ENCODE measurements at places on chromosomes 11 and 22.

DNA sequence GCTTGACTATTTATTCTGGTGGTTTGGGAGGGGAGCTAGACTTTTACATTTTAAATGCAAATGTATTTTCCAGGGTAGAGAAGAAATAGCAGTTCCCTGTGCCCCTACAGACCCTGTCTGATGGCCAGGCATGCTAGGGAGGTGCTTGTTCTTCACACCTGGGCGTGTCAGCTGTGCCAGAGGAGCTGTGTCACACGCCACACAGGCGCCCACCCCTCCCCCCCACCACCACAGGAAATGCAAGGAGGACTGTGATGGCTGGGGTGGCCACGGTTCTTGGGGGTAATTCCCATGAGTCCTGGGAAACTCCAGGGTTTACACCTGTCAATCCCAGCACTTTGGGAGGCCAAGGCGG, 82.2 kb downstream of the FLI1 start:
- DNase-seq: no peak

GRCh38 chr11:125481531-125481930, 14.5 kb downstream of the FEZ1 start:
- no peak for DNase-seq

- DNase-seq: no peak
These were observed 12.9 kb upstream of the CDKN1C start for GRCh38 chr11:2898366-2899079.

- DNase-seq: no peak
These were observed 437 bp downstream of the KIAA0930 start for GRCh38 chr22:45240104-45240809.

DNA sequence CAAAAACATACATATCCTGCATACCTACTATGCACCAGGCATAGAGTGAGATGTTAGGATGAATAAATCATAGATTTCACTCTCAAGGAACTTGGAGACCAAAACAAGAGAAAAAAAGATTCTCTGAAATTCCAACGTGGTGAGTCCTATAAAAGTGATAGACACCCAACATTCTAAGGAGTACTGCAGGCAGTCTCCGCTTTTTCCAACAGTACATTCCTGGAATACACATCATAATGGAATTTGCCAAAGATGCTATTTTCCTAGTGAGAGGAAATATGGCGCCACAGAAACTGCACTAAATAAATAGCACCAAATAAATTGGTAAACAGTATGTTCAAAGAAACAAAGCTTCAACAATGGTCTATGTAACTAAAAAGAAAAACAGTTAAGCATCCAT, 6.0 kb downstream of the TMEM123 start:
- no peak for DNase-seq

DNA sequence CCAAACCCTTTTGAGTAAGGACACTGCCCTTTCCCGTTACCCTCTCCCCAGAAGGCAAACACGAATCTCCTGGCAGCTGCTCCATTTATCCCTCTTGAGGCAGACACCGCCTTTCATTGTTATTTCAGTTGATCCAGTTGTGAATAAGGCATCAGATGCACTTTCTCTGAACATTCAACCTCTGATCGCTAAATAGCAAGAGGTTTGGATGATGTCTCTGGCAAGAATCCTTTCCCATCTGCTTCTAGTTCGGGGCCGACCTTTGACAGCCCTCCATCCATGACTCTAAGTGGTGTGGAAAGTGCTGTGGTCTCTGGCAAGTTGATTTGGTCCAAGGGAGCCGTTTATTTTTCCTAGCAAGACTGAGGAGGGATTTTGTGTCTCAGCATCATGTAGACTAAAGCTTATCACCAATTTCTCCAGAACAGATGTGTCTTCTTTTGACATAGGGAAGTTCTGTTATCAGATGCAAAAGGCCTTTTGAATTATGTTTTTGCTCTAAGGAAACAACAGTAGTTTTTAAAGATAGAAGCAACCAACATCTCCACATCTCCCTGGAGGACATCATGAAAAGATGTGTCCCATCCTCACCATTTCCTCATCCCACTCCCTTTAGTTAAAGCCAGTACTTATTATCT, 123.6 kb downstream of the CCDC34 start:
- no peak for DNase-seq

GRCh38 chr11:103994518-103994917, 41.9 kb upstream of the DDI1 start:
- DNase-seq: no peak

DNA sequence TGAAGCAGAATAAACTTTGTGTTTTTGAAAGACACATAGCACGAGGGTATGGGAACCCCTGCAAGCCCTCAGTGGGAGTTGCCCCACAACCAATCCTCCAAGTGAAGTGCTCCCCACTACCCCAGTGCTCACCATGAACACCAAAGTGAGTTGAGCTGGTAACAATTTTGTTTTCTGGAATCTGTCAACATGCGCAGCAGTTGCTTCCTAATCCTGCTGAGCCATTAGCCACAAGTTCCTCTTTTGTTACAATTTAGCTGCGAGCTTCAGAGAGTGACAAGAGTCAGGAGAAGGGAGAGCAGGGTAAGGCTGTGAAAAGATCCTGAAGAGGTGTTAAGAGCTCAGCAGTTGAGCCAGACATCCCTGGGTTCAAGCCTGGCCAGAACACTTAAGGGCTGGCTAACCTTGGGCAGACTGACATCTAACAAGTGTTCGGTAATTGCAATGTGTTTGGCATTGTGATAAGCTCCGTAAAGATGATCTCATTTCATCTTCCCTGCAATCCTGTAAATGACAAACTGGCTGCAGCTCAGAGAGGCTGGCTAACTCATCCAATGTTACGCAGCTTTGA, 24.1 kb upstream of the ASPHD2 start:
- no peak for DNase-seq

- no peak for DNase-seq
These were observed 57.6 kb downstream of the SMIM38 start for GRCh38 chr11:69213316-69213715.

DNA sequence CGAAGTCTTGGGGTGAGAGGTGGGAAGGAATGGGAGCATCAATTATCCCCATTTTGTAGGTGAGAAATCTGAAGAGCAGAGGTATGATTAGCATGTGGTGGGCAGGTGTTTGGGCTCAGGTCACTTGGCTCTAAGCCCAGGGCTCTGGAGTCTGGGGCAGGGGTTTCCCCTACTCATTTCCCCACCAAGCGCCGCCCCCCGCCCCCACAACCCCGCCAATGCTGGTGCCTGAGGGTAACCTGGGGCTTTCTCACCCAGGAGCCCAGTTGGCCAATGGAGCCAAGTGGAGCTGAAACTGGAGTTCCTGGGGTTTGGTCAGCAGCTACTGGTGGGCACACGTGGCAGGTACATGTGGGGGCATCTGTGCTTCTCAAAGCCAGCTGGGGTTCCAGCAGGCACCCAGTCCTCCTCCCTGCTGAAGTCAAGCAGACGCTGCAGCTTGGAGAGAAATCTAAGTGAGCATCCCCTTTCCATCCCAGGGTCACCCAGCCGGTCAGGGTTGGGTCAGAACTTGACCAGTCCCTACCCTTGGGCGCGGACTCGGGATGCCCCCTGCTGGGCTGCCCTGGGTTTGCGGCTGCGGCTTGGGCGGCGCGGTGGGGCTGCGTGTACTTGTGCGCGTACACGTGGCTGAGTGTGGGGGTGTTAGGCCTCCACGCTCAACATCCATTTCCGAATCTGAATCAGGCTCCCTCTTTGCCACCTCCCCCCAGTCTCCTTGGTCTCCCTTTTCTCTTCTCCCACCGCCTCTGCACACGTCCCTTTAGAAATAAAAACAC, 1.7 kb upstream of the CHRM1 start:
- no peak for DNase-seq

DNA sequence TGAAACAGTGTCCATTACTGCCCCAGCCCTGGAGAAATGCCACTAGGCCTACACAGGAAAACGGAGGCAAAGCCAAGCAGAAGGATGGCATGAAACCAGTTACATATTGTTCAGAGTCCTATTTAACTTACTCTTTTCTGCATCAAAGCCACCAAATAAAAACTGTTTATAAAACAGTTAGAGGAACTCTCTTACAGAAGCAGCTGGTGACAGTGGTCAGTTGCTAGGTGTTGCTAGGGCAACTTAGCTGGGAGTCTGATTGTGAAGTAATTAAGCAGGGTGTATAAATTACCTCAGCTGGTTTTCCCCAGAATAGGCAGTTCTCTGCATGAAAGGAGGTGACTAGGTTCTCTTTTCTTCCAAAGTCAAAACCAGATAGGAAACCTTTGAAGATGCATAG, 115.6 kb upstream of the ZBED5 start:
- no peak for DNase-seq

DNA sequence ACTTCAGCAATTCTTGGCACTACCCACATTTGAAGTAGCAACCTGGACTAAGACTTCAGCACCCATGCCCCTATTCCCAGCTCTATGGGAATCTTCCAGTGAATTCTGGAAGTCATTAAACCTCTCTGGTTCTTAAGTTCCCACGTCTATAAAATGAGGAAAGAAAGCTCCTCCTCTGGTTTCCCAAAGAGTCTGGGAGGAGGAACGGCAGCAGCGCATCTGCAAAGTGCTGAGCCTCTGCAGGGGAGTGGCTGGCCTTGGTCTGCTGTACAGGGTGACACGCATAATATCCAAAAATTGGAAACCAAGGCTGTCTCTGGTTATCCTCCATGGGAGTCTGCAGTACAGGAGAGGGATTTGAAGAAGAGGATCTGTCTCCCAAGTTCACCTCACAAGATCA, 73.6 kb upstream of the TP53I11 start:
- no peak for DNase-seq

- DNase-seq: no peak
These were observed 57.9 kb downstream of the SYTL2 start for GRCh38 chr11:85752890-85753581.

DNA sequence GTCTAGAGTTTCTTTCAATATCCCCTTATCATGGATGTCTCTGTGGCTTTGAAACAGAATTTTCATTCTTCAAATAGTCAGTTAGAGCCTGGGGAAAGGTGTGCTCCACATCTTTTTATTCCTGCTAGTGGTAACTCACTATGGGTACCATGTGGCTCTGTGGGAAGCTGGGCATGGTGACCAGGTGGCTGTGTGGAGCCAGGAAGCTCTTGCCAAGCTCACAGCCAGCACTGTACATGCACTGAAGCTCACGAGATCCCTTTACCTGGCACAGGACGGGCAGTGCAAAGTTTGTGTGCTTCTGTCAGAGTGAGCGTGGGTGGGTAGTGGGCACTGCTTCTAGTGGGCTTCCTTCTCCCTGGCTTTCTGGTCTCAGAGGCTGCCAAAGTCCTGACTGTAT, 6.3 kb upstream of the KDM4F start:
- DNase-seq: no peak

GRCh38 chr22:31588970-31589675, 72.9 kb downstream of the PISD start:
- DNase-seq: no peak

DNA sequence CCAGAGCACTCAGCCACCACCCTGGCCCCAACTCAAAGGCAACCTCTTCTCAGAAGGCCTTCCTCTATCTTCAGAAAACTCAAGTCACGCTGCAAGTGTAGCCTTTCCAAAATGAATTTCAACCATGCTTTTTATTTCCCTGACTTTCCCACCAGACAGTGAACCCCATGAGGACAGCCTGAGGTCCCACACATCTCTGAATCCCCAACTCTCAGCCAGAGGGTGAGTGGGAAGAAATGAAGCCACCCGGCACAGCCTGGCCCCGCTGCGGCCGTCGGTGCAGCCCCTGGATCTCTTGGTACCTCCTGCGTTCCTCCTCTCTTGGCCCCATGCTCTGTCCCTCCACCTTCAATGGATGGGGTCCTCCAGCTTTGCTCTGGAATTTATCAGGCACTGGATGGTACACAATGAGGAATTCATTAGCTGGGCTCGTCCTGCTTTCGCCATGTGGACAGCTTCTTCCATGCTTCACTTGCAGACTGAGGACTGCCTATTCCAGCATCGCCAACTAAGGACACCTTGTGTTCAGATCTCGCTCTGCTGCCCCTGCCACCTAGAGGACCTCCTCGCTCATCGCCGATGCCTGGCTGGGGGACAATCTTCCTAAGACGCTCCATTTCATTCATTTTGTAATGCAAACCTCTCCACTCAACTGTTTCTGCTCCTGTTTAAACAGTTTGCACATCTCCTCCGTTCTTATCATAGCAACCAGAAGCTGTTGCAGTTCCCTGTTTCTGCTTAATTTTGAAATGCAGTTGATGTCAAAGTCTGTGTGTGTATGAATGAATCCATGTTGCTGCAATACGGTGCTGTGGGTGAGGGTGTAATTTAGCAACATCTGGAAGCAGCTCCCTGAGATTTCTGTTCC, 672.1 kb downstream of the TBC1D22A start:
- DNase-seq: no peak

DNA sequence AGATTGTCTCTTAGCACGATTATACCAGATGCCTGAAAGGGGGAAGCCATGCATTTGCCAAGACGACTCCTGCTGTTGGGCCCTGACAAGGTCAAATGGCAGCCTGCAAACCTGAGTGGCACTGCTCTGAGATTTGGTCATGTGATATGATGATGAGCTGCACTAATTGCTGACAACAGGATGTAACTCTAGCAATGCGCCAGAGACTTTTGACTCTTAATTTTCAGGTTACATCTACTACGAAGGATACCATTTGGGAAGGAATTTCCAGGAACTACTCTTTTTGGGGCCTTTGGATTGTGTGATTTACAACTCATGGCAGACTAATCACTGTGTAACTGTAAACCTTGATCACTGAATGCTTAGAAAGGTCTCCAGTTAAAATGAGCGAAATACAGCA, 13.1 kb downstream of the TREH start:
- DNase-seq: no peak

DNA sequence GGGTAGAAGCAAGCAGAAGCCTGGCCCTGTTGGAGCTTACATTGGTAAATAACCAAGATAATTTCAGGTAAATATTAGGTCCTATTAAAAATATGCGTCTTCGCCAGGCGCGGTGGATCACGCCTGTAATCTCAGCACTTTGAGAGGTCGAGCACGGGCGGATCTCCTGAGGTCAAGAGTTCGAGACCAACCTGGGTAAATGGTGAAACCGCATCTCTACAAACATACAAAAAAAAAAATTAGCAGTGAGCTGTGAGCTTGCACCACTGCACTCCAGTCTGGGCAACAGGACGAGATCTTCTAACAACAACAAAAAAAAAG, 529 bp upstream of the SULT4A1 start:
- DNase-seq: no peak

- DNase-seq: no peak
These were observed 47.8 kb downstream of the COPB1 start for GRCh38 chr11:14451825-14452224.

- DNase-seq: no peak
These were observed 291.8 kb upstream of the DDI1 start for GRCh38 chr11:103744496-103745153.
